SIG-M5 (cell line): ENCODE measurements at places on chromosomes 1 and 21.

DNA sequence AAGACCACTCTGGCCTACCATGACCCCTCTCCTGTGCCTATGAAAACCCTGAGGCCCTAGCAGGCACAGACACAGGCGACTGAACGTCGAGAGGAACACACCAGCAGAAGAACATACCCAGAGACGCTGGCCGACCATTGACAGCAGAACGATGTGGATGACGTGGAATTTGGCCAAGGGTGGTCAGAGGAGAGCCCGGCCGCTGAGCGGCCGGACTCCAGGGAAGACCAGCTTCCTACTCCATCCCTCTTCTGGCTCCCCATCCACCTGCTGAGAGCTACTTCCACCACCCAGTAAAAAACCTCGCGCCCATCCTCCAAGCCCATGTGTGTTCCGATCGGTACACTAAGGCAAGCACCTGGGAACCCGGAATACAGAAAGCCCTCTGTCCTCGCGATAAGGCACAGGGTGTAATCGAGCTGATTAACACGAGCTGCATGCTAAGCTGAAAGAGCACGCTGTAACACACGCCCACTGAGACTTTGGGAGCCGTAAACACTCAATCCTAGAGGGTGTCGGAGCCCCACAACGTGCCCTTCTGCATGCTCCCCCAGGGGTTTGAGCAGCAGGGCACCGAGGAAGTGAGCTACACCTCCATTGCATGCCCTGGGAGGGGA lies 150.3 kb downstream of the CENPF start:
- DNase-seq, result no peak

DNA sequence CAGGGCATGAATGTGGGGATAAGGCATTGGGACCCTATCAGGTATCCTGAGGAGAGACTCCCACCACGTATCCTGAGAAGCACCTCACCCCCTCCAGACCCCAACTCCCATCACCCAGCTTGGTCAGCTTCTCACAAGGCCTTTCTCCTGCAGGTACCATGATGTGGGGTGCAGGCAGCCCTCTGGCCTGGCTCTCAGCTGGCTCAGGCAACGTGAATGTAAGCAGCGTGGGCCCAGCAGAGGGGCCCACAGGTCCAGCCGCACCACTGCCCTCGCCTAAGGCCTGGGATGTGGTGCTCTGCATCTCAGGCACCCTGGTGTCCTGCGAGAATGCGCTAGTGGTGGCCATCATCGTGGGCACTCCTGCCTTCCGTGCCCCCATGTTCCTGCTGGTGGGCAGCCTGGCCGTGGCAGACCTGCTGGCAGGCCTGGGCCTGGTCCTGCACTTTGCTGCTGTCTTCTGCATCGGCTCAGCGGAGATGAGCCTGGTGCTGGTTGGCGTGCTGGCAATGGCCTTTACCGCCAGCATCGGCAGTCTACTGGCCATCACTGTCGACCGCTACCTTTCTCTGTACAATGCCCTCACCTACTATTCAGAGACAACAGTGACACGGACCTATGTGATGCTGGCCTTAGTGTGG lies 1.3 kb downstream of the GPR3 start:
- no peak for DNase-seq

DNA sequence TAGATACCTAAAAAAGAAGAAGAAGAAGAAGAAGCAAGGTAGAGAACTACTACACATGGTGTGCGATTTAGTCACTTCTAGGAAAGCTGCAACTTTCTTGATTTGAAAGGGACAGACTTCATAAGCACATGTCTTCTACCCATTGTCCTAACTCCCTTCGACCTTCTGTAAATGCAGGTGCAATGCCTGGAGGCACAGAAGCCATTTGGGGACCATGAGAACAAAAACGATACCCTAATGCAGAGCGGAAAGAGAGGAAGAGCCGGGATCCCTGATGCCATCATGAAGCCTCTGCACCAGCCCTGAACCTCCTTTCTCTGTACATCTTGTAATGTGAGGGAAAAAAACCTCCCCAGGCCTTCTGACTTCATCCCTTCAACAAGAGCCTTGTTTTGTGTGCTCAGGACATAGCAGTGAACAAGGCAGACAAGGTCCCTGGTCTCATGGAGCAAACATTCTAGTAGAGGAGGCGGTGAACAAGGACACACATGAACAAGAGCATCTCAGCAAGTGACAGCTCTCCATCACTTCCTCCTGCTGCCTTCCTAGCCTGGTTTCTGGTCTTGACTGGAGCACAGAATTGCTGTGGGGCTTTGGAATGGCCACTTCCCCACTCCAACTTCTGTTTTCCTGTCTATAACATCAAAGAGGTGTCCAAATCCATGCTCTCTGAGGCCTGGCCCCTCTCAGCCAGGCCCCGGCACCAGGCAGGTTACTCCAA lies 5.5 kb upstream of the LAPTM5 start:
- DNase-seq, result no peak

- no peak for DNase-seq
Measured at GRCh38 chr1:6962996-6963911, 178.0 kb downstream of the CAMTA1 start.

- no peak for DNase-seq
Measured at GRCh38 chr1:195733826-195734225, 874.4 kb downstream of the KCNT2 start.

- no peak for DNase-seq
Measured at GRCh38 chr1:187894349-187894748, 1065.6 kb downstream of the PLA2G4A start.

GRCh38 chr21:33419538-33420123 lies 16.4 kb downstream of the IFNGR2 start:
- DNase-seq, result no peak

DNA sequence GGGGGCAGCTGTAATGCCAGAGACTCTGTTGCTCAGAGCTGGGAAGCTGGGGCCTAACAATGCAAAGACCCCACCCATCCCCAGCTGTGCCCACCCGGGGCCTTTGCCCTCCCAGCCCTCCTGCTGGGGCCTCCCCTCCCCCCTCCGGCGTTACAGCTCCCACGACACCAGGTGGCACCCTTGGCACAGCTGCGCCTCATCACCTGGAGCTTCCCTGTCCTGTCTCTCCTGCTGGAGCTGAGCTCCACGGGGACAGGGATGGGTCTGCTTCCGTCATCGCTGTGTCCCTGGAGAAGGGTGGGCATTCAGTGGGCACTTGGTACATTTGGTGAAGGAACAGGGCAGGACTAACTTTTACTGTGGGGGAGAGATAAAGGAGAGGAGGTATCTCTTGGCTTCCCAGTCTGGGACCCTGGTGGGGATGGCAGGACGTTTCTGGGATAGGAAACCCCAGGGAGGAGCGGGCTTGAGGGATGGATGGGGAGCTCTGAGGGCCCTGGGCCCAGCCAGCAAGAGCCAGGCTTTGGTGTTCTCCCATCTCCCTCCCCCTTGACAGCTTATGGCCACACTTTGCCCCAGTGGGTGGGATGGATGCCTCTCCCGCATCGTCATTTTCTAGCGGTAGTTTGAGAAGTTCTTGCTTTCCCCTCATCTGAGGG lies 453.2 kb downstream of the PTPRU start:
- DNase-seq, result no peak

DNA sequence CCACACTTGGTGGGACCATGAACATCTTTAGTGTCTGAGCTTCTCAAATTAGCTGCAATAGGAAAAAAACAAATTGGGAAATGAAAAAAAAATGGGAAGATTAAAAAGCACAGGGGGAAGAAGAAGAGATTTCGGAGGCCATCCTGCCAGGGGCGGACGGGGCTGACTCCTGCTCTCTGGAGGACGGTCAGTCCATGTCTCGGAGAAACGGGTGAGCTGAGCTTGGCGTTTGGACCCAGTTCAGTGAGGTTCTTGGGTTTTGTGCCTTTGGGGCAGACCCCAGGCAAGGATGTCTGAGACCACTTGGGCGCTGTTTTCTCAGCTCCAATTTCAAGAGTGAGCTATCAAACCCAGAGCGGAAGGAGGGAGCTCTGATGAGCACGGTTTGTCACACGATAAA lies 123.9 kb downstream of the PRDM2 start:
- no peak for DNase-seq

- no peak for DNase-seq
Measured at GRCh38 chr1:98989556-98989907, 15.1 kb downstream of the PLPPR5 start.

DNA sequence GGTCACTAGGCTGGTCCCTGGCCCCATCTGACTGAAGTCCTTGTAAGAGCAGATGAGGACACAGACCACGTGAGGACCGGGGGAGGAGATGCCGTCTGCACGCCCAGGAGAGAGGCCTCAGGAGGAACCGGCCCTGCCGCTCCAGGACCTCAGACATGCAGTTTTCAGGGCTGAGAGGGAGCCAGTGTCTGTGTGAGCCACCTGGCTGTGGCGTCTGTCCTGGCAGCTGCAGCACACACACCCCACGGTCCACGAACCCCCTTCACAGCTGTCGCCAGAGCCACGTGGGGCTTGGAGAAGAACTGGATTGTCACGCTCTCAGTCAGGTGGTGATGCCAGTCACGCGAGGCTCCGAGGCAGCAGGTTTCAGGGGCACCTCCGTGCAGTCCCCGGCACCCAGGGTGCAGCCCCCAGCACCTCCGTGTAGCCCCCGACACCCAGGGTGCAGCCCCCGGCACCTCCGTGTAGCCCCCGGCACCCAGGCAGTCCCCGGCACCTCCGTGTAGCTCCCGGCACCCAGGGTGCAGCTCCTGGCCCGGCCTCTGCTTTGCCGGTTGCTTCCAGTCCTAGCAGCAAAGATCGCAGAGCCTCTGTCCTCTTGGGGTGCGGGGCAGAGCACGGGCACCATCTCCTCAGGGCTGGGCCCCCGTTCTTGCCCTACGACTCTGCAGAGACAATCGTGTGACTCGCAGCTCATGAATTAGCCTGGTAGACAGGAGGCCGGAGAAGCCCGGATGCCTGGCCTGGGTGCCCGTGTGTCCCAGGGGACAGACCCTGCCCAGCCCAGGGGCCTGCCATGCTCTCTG lies 19.0 kb upstream of the SUMO3 start:
- no peak for DNase-seq

DNA sequence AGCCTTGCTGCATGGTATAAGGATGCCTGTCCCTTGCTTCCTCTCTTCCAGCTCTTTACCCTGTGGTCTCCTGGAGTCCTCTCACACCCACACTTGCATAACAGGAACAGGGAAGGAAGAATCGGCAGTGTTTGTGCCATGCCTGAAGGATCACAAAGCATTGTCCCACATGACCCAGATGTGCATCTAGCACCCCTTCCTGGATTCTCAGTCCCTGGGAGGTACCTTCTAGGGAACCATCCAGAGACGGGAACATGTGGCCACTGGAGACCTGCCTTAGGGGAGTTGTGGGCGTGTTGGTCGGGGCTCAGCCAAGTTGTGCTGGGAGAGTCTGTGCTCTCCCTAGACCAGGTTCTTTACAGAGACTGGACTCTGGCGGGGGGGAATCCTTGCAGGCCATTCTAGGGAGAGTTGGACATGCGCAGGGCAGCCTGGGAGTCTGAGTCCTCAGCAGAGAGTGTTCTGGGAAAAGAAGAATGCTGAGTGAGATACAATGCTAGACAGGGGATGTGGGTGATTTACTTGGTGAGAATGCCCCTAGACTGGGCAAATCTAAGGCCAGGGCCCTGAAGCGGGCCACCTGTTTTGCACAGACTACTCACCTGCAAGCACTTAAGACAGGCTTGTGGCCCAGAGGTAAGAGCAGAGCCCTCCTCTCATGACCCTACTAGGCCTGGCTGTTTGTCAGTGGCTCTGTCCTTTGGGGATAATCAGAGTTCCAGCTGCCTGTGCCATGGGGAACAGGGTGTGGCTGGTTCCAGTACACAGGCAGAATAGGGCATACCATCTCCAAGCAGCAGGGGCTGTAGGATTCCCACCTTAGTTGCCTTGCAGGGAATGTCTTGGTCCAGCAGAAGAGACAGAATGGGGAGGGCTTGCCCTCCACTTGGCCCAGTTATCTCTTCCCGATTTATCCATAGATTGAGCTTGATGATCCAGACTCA lies 89.8 kb downstream of the MAN1C1 start:
- DNase-seq, result no peak

DNA sequence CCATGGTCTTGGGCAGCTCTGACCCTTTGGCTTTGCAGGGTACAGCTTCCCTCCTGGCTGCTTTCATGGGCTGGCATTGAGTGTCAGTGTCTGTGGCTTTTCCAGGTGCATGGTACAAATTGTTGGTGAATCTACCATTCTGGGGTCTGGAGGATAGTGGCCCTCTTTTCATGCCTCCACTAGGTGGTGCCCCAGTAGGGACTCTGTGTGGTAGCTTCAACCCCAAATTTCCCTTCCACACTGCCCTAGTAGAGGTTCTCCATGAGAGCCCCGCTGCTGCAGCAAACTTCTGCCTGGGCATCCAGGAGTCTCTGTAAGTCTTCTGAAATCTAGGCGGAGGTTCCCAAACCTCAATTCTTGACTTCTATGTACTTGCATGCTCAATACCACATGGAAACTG lies 494.5 kb upstream of the LRRC7 start:
- no peak for DNase-seq

DNA sequence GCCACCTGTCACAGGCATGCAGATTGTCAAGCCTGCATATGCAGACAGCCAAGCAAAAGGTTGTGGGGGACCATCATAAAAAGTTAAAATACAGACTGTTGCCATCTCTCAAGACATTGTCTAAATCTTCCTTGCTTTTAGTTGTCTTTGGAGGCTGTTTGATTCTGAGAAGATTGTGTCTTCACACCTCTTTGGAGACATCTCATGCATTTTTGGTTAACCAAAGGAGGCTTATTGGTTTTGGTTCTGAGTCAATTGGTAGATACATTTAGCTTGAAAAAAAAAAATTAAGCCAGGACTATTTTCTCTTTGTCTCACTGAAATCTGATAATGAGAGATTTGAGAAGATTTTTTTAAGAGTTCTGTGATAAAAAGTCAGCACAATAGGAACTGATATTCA lies 217.6 kb downstream of the LYPLAL1 start:
- no peak for DNase-seq

- DNase-seq, result no peak
Measured at GRCh38 chr1:72634946-72635345, 352.6 kb upstream of the NEGR1 start.

GRCh38 chr1:3858231-3858981 lies 1.1 kb downstream of the DFFB start:
- DNase-seq, result no peak

GRCh38 chr21:29710498-29710897 lies 229.3 kb downstream of the GRIK1 start:
- no peak for DNase-seq

GRCh38 chr1:115874904-115875303 lies 34.0 kb upstream of the NHLH2 start:
- DNase-seq, result no peak

- DNase-seq, result no peak
Measured at GRCh38 chr1:163410073-163410999, 88.6 kb downstream of the NUF2 start.

GRCh38 chr1:186435336-186435735 lies 25.6 kb downstream of the PDC start:
- DNase-seq, result no peak

- no peak for DNase-seq
Measured at GRCh38 chr1:153956997-153957715, 1.3 kb downstream of the CRTC2 start.

GRCh38 chr1:66276218-66276617 lies 257.7 kb upstream of the SGIP1 start:
- DNase-seq, result no peak

- peak; percentile 43 for DNase-seq
Measured at GRCh38 chr1:1782399-1783221, 4.3 kb upstream of the NADK start.

- DNase-seq, result no peak
Measured at GRCh38 chr1:62417351-62417999, 19.4 kb upstream of the USP1 start.
